ENCODE measurements at places on chromosomes 1 and 21.

GRCh38 chr1:206521127-206521526 lies 13.8 kb downstream of the RASSF5 start:
- DNase-seq, result no peak

GRCh38 chr1:62294261-62294660 lies 25.0 kb downstream of the KANK4 start:
- DNase-seq, result no peak

DNA sequence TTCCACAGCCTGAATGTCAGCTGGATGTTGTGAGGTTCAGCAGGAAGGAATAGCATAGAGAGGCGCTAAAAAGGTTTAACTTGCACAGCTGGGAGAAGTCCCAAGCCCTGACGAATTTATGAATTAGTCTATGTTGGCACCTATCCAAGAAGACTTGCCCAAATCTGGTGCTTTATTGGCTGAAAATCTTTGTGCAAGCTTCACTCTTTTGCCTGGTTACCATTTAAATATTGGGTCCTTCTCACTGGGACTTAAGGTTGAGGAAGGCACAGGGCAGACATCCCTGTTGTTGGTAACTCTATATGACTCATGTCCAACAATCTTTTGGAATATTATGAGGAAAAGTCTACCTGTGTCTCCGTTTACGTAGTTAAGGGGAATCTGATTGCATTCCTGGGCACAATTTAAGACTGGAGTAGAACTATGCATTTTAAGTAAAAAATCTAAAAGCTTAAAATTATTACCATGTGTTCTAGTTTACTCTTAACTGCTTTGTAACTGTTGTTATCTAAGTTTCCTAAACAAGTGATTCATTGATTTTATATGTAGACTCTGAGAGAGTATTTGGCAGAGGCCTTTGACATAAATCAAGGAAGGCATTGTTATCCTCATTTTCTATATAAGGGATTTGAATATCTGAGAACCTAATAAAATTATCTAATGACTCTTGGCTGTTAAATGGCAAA lies 181.7 kb upstream of the DPYD start:
- peak; percentile 45 for DNase-seq

GRCh38 chr1:113178106-113178505 lies 105.1 kb downstream of the LRIG2 start:
- DNase-seq, result no peak

- DNase-seq, result no peak
Observed at GRCh38 chr1:20931930-20932436, 144.9 kb upstream of the HP1BP3 start.

DNA sequence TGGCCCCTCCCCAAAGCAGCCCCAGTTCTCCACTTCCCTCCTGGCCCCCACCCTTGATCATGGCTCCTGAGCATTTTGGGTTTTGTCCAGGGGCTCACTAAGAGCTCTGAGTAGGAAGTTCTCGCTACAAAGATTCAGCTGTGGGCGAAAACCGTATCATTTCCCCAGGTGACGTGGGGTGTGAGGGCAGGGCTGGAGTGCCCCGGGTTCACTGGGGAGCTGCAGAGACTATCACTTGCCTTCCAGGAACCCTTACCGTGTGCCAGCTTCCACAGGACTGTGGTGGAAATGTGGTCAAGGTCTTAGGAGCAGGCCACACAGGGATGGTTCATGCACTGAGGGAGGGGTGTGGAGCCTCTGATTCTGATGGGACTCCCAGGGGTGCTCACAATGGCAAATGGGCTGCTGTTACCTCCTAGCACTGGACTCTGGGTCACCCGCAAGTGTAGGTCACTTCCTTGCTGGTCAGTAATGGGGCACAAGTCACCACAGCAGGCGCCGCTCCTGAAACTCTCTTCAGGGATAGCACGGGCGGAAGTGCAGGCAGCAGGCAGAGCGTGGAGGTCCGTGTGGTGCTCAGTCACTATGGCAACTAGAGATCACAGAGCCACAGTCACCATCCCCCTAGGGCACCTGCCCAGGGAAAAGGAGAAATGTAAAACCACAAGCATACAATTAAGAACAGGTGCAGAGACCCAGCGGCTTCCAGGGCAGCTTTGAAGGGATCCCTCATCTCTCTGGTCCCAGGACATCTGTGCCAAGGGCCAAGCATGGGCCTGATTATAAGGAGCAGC lies 35.4 kb downstream of the RSPH1 start:
- DNase-seq, result no peak

DNA sequence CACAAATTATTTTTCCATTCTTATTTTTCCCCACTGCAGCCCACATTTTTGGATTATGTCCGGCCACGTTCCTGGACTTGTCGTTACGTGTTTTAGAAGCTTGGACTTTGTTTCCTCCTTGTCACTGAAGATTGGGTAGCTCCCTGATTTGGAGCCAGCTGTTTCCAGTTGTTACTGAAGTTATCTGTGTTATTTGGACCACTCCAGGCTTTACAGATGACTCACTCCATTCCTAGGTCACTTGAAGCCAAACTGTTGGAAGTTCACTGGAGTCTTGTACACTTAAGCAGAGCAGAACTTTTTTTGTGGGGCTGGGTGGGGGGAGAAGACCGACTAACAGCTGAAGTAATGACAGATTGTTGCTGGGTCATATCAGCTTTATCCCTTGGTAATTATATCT lies 12.2 kb upstream of the AXDND1 start:
- peak; percentile 61 for DNase-seq

GRCh38 chr21:25350056-25350455 lies 257.2 kb downstream of the MRPL39 start:
- DNase-seq, result peak; percentile 76

DNA sequence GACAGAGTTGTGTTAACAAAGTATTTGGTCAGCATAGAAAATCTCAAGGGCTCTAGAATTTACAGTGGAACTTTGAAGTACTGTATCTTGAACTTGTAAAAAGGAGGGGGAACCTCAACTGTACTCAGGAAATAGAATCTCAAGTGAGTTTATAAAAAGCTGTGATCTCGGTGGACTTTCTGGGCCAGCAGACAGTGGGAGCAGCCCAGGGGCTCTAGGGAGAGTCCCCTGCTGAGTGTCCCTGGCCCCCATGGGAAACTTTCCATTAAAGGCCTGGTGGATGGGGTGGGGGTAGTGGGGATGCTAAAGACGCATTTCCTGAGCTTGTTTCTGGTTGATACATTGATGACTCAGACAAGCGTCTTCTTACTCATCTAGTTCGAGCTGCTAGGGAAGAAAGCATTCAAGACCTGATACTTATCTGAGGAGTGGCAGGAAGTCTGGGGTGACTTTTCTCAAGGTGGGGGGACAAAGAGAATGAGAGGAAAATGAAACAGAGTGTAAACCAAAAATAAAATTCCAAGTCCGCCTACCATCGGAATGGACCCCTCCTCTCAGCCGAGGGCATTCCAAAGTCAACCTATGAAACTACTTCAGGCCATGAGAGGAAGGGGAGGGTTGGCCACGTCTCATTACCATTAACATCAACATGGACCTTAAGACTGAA lies 65.5 kb downstream of the NID1 start:
- DNase-seq, result peak; percentile 97

- peak; percentile 6 for DNase-seq
Observed at GRCh38 chr1:100219883-100220282, 29.8 kb downstream of the DBT start.

GRCh38 chr1:223747838-223748335 lies 35.5 kb downstream of the CAPN2 start:
- DNase-seq, result peak; percentile 32

DNA sequence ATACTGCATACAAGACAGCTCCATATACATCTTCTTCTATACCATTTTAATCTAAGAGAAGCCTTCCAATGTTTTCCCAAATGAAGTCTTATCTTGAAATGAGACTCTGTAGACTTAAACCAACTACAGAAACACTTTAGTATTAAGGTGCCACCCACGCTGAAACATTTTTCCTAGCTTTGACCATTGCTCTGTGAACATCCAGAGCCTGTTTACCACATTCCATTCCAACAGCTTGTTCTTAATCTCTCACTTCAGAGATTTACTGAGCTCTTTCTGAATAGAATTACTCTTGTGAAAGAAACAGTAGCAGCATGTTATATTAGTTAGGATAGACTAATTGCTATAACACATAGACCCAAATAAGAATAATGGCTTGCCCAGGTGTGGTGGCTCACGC lies 19.6 kb upstream of the POGZ start:
- peak; percentile 42 for DNase-seq

- DNase-seq, result no peak
Observed at GRCh38 chr1:107152395-107152794, 11.6 kb downstream of the NTNG1 start.

- DNase-seq, result peak; percentile 92
Observed at GRCh38 chr1:43529206-43529731, 1.4 kb upstream of the PTPRF start.

Data from choroid plexus epithelial cell (primary cell).